ENCODE measurements at places on chromosomes 2 and 18.

GRCh38 chr2:77102927-77103326 lies 419.2 kb downstream of the LRRTM4 start:
- DNase-seq, result no peak

GRCh38 chr2:101277111-101277510 lies 24.4 kb downstream of the CNOT11 start:
- peak; percentile 57 for DNase-seq

DNA sequence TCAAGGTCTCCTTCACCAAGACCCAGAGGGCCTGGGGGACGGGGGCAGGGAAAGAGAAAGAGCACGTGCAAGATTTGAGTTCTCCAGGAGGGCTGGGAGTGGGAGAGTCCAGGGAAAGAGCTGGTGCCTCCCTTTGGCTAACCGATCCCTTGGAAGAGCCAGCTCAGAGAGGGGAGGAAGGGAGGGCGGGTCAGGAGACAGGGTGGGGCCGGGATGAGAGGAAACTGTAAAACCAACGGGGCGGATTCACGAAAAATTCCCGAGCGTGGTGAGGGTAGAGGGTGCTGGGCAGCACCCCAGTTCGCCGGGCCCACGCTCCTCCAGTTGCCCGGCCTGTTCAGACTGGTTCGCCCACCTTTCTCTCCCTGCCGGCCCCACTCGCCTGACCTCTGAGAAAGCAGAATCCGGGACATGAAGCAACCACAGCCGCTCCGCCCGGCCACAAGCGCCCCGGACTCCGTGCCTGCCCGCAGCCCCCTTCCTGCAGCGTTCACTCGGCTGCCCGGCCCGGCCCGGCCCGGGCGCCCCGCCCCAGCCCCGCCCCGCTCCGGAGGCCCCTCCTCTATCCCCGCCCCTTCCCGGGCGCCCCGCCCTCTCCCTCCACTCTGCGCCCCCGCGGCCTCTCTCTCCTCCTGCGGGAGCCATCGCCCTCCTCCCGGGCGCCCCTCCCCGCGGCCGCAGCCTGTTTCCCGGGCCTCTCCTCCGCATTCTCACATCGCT lies 230.9 kb upstream of the SMAD2 start:
- peak; percentile 48 for DNase-seq

DNA sequence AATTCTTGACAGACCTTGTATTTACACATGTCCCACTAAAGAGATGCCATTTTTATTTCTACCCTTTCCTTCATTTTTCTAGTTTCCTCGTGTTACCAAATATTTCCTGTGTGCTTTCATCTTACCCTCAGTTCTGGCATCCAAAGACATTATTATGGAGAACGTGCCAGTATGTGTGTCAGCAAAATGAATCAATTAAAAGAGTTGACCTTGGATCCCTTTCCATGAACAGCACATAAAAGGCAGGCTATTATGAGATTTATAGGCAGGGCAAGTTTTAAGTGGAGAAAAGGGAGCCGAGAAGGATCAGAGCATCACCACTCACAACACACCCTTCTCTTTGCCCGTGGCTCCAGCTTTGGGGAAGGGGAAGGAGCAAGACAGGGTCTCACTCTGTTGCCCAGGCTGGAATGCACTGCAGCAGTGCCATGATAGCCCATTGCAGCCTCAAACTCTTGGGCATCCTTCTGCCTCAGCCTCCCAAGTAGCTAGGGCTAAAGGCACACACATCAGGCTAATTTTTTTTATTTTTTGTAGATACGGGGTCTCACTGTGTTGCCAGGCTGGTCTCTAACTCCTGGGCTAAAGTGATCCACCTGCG lies 149.9 kb downstream of the GFPT1 start:
- DNase-seq, result no peak

- DNase-seq, result peak; percentile 73
Observed at GRCh38 chr2:54103454-54104314, 11.7 kb upstream of the ACYP2 start.

DNA sequence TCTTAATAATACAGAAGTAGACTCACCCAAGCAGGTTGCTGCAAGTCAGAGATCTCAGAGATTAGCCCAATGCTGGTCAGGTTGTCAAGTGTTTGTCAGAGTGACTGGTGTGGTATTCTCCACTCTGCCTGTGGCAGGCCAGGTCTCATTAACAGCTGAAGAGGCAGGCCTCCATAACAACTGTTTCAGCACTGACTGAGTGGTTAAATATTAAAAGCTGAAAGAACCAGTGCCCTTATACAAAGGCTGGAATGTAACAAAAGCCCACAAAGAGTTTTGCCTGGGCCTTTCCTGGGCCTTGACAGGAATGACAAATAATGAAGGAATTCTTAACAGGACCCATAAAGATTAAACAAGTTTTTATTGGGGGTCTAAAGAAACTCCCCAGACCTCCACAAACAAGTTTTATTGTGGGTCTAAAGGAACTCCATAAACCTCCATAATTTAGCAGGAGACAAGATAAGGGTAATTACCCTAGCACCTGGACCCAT lies 26.8 kb downstream of the SULT1C2 start:
- DNase-seq, result no peak

DNA sequence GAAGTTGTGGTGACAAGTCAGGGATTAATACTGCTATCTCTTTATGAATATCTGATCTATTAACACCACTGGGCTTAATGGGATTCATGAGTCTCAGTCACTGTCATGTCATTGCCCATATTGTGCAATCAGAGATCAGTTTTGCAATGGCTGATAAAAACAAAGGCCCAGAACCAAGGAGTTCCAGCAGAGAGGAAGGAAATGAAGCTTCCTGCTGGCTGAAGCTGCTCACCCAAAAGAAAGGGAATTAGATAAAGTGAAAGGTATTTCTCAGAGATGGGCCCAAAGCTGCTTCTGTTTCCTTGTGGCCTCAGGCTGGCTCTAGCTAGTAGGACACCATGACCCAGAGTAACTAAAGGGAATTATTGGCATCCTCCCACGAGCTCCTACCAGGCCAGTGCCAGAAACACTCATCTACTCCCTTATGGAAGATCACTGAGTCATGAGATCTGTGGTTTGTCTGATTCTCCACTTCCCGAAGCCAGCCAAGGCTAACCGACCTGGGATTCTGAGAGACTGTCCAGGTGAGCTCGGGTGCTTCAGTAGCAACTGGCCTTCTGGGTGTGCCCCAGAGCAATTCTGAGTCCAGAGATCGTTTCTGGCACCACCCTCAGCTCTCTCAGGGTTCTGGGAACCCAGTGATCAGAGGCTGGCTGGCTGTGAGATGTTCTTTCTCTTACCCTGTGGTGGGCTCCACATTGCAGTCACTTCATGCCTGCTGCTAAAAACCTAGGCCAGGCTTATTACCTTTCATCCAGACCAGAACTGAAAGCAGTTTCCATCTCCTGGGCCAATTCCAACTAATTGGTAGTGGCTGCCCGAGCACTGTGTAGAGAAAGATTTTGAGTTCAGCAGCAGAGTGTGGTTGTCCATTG lies 129.5 kb upstream of the PELI1 start:
- DNase-seq, result peak; percentile 82

DNA sequence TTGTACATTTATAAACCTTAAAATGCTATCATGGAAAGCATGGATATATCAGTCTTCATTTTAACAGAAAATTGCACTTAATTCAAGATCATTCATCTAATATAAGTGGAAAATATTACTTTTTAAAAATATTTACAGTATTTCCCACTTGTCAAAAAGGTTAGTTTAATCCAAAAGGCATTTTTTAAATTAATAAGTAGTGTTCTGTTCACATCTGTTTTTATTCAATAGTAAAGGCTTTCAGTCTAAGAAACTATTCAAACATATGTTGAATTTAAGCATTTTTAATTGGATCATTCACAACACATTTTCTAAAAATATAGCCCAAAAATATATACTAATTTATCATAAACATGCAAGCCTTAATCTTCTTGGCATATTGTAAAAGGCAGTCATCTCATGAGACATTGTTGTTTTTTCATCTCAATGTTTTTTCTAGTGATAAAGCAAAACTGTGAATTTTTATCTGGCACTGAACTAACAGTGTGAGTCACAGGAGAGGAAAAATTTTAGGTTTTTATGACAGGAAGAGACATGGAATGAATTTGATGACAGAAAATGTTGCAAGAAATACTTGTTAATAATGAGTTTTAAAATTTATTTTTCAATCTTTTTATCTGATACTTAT lies 1642.5 kb upstream of the TMEFF2 start:
- DNase-seq, result peak; percentile 75

DNA sequence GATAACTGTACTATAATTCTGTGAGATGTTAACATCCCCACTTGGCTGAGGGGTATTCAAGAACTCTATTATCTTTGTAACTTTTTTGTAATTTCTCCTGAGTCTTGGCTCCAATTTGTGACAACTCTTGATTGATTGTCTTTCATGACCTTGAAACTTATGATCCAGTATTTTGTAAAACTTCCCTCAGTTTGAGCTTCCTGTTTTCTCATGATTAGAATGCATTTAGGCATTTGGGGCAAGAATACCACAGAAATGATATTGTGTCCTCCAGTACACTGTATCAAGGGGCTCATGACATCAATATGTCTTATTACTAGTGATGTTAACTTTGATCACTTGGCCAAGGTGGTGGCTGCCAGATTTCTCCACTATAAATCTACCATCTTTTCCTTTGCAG lies 37.4 kb downstream of the PNO1 start:
- no peak for DNase-seq

- peak; percentile 13 for DNase-seq
Observed at GRCh38 chr2:191959209-191959608, 112.3 kb upstream of the CAVIN2 start.

- no peak for DNase-seq
Observed at GRCh38 chr2:219396863-219397457, 9.2 kb upstream of the DNPEP start.

GRCh38 chr2:125698280-125698679 lies 957.7 kb upstream of the GYPC start:
- no peak for DNase-seq

- DNase-seq, result peak; percentile 17
Observed at GRCh38 chr2:145919477-145919876, 1399.6 kb upstream of the ZEB2 start.

GRCh38 chr2:134410831-134411231 lies 157.0 kb downstream of the MGAT5 start:
- DNase-seq, result peak; percentile 65

- peak; percentile 44 for DNase-seq
Observed at GRCh38 chr2:218876562-218877219, 4.0 kb upstream of the WNT10A start.

- peak; percentile 48 for DNase-seq
Observed at GRCh38 chr2:231187736-231188505, 10.5 kb upstream of the ARMC9 start.

GRCh38 chr2:23746141-23746863 lies 180.6 kb downstream of the ATAD2B start:
- DNase-seq, result no peak

- DNase-seq, result peak; percentile 62
Observed at GRCh38 chr2:168758970-168759820, 43.2 kb upstream of the NOSTRIN start.

Measured in iris pigment epithelial cell (primary cell).